ENCODE measurements at places on chromosomes 12 and 14.

DNA sequence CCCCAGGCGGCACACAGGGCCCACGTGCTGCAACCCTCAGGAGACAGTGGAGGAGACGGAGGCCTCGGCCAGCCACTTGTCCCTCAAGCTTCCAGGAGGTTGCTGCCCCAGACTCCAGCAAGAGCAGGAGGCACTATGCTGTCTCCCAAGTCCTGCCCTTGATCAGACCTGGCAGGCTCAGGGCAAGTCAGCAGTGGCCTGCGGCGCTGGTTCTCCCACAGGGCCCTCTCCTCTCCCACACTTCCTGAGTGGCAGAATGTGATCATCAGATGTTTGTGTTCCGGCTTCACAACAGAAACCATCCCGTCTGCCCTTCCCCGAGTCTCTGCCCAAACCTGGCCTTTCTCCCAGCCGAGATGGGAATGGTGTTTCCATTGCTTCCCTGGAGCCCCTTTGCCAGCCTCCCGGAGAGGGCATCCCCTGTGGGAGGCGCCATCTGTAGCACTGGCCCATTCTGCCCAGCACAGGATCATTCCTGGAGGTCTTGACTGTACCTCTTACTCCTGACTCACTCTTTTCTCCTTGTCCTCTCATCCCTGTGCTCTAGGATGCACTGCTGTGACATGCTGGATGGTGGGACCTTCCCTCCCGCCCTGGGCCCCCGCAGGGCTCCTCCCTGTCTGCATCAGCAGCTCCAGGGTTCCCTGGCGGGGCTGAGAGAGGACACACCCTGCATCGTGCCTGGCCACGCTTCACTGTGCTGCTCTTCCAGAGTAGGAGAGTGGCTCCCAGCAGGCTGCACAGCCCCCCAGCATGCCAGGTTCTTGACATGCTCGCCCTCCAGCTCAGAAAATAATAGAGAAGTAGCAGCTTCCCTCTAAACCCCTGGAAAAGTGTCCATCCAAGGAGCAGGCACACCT is 114.7 kb upstream of the FKBP4 start:
- no peak for DNase-seq

DNA sequence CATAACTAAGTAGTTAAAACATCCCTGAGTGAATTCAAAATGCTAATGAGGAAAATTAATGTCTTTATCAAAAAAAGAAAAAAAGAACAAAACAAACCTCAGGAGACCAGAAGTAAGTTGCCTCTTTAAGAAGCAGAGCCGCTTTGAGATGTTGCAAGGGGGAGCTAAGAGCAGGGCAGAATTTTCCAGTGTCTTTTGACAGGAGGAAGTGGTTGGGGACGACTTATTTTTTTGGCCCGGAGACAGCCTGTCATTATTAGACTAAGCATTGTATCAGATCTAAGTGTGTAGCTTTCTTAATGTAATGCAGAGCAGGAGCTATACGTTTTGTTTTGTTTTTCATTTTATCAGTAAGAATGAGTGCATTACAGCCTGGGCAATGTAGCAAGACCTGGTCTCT is 206.6 kb downstream of the CACNA1C start:
- no peak for DNase-seq

- no peak for DNase-seq
Measured at GRCh38 chr12:109767991-109768900, 54.6 kb downstream of the FAM222A start.

- DNase-seq = no peak
Measured at GRCh38 chr14:76772300-76773187, 11.3 kb downstream of the VASH1 start.

DNA sequence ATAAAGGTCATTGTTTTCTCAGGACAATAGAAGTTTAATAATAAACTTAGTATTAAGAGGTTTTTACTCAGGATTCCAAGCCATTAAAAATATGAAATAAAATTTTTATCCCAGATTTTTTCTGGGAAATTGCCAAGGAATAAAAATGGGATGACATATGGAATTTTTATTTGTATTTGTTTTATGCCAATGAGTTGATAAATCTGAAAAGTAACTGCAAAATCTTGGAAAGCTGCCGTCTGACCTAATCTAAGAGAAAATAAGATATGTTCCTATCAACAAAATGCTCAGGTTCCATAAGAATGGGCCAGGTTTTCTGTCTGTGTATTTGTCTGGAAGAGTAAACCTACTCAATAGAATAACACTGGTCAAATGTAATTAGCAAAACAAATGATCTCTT is 22.2 kb upstream of the KERA start:
- DNase-seq = no peak

DNA sequence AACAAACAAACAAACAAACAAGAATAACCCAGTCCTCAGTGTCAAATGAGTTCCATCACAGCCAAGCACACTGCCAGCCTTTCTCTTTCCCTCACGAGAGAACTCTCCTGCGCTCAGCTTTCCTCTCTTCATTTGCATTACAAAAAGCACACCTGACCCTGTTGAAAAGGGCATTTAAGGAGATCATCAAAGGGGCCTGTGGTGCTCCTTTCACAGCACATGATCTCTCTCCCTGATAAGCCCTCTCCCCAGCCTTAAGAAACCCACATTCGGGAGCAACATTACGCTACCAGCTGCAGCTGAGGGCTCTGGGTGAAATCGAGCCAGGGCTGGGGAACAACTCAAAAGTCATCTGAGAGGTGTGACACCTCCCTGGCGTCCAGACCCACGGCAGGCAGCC is 165.6 kb upstream of the TMCC3 start:
- DNase-seq = no peak
